ENCODE measurements at places on chromosomes 4 and X. TPM values are rescaled to one million over a fixed set of nuclear protein-coding genes. Genes with fewer than 3 reads are reported as not detected.

GRCh38 chrX:49309401-49309981 lies 6.0 kb downstream of the GAGE10 start:
- peak; percentile 22 for DNase-seq

GRCh38 chr4:38950159-38950558 lies 82.0 kb downstream of the TMEM156 start:
- no peak for DNase-seq

- peak; percentile 24 for DNase-seq
Observed at GRCh38 chr4:147456706-147457105, 24.2 kb upstream of the EDNRA start.

GRCh38 chrX:63750811-63751210 lies 34.2 kb downstream of the ARHGEF9 start:
- no peak for DNase-seq

GRCh38 chrX:123814343-123814742 lies 45.5 kb upstream of the XIAP start:
- no peak for DNase-seq

GRCh38 chr4:15294832-15295231 lies 133.0 kb upstream of the C1QTNF7 start:
- no peak for DNase-seq

GRCh38 chrX:18676050-18676449 lies 4.1 kb upstream of the RS1 start:
- no peak for DNase-seq

GRCh38 chr4:11424000-11424399 lies 4.7 kb downstream of the HS3ST1 start:
- peak; percentile 4 for DNase-seq

GRCh38 chr4:6295495-6295894 lies 25.8 kb downstream of the WFS1 start:
- no peak for DNase-seq

DNA sequence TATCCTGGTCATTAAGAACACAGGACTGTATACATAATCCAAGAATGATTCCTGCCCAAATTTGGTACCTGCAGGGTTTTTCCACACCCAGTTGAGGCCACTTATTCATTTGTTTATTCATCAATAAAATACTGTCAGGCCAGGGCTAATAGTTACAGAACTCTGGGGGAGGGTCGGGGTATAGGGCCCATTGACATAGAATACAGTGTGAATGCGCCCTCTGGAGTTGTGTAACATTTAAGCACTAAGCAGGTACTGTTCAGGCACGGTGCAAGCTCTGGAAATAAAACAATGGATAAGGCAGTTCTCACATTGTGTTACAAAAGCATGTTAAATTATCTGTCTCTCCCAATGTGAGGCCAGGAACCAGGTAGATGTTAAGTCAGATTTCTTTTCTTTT lies 30.8 kb upstream of the LRBA start:
- no peak for DNase-seq

DNA sequence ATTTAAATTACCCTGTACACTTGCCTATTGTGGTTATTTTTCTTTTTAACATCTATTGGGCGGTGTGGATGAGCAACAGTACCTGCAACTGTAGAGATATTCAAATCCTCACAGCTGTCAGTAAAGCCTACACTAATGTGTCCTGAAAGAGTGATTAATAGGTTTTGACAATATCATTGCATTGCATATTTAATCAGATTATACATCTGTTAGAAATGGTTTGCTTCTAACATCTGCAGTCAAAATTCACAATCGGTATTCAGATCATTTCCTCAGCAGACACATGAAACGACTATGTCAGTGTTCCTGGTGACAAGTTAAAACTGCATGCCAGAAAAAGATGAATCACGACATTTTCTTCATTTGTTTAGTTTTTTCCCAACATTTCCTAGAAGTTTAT lies 254.6 kb upstream of the EPHA5 start:
- DNase-seq, result no peak

DNA sequence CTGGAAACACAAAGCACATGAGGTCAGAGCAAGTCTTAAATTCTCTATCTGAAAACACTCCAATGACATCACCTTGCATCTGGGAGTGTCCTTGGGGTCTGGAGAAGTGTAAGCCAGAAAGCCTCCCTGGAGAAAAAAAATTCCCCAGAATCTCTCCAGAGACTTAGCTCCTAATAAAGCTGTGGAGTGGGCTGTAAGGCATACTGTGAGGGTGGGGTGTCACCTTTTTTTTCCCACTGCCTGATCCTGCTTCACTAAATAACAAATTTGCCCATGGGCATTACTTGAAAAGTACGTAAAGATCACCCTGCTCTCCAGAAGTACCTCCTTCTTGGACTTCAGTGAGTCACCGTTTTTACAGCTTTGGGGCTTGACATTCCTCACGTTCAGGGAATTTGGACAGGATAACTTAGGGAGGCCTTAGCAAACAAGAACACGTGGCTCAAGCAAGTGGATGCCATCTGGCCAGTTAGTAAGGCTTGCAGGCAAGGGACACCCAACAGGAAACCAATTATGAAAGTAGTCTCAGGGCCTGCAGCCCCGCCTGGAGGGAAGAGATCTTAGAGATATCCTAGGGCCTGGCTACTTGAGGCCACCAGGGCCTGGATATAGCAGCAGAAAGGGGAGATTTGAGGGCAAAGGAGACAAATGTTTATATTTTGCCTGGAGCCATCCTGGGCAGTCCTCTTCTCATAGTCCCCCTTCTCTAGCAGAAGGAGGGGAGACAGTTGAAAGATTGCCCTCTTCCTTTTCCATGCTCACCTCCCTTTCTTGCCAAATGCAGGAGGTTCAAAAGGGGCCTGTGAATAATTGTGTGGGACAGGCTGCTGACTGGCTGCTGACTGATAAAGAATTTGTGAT lies 60.1 kb upstream of the PLAC1 start:
- DNase-seq, result peak; percentile 95

DNA sequence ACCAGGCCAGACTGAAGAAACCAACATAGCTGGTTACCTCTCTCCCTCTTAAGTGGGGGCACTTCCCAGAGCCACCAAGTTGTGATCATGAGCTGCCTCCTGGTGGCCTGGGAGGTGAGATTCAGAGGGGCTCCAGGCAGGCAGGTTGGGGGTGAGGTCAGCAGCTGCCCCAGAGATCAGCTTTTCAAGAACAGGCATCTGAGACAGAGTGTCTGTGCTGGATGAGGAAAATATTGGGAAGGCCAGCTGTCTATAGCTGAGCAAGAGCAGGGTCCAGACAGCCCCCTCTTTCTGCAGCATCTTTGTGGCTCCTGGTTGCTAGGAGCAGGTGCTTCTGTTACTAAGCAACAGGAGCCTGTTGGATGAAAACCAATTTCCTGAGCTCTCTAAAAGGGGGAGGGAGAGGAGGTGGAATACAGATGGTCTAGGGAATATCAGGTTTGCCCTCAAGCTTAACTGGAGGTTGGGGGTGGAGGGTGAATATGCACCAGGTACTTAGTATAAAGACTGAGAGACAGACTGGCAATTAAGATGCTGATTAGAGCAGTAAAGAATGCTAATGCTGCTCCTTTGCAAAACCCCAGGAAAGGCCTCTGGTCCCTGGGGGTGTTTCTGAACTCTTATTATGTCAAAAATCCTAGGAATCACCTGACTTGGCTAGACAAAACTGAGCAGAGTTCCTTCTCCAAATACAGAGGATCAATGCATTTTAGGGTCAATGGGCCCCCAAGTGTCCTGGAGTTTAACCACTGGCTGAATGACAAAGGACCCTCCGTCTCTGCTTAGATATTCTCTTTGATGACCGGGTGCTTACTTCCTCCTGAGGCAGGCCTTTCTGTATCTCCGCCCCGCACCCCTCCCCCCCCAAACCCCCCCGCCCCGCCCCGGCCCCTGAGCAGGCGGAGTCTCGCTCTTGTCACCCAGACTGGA lies 21.4 kb downstream of the ZCCHC13 start:
- DNase-seq, result no peak

DNA sequence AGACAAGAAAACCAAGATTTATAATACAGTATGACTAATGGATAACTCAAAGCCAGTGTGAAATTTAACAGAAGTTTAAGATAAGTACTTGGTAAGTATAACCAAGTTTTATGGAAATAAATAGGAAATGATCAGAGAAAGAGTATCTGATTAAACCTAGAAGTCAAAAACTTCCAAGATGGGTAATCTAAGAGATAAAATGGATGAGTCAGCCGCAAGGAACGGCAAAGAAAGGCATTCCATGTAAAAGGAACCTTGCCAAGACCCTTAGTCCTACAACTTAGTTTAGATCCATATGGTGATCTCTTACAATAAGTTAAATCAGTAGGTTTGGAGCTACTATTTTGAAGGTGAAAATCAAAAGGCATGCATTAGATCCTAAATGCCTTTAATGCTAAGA lies 34.8 kb downstream of the LIN54 start:
- DNase-seq, result peak; percentile 78

- no peak for DNase-seq
Observed at GRCh38 chr4:98539741-98540140, 118.7 kb downstream of the TSPAN5 start.

- DNase-seq, result no peak
Observed at GRCh38 chrX:148984238-148984637, 483.8 kb downstream of the AFF2 start.

DNA sequence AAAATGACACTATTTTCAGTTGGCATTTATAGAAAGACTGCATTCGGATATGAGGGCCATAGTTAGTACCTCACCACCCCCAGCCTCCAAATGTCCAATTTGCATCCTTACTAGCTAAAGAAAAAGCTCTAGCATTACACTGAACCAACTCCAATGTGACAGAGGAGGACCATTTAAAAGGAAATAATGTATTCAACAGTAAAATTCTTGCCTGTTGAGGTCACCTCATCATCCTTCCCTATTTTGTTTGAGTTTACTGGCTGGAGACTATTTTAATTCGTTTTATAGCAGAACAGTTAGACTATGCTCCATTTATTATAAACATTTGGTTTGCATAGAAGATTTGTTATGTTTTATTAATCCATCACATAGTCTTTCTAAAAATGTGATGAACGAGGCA lies 88.2 kb upstream of the PPARGC1A start:
- peak; percentile 51 for DNase-seq

GRCh38 chr4:8350352-8350751 lies 80.8 kb downstream of the HTRA3 start:
- DNase-seq, result no peak

- DNase-seq, result peak; percentile 55
Observed at GRCh38 chrX:39772057-39772832, 325.5 kb downstream of the BCOR start.

GRCh38 chr4:16652732-16653305 lies 245.6 kb downstream of the LDB2 start:
- no peak for DNase-seq

GRCh38 chrX:15856636-15857035 lies 2.0 kb upstream of the AP1S2 start:
- no peak for DNase-seq

GATA1 gene
- not detected for total RNA-seq

RNF128 gene
- total RNA-seq, result 4.8 TPM

IQSEC2 gene
- 3.9 TPM for total RNA-seq

EIF1AX gene
- total RNA-seq, result 12.2 TPM

RPA4 gene
- 2.5 TPM for total RNA-seq

CNGA1 gene
- not detected for total RNA-seq

F8A2 gene
- total RNA-seq, result not detected

TEX13B gene
- not detected for total RNA-seq
